ENCODE measurements at places on chromosomes 16 and 17.
A peak's percentile ranks its signal among the peaks of the same experiment; 100 is the strongest.

GRCh38 chr17:39629898-39630297 lies 3.1 kb downstream of the PPP1R1B start:
- DNase-seq, result no peak

GRCh38 chr17:49456183-49456965 lies 38.7 kb upstream of the NGFR start:
- peak; percentile 95 for DNase-seq

GRCh38 chr17:41553987-41554680 lies 17.7 kb downstream of the KRT9 start:
- no peak for DNase-seq

DNA sequence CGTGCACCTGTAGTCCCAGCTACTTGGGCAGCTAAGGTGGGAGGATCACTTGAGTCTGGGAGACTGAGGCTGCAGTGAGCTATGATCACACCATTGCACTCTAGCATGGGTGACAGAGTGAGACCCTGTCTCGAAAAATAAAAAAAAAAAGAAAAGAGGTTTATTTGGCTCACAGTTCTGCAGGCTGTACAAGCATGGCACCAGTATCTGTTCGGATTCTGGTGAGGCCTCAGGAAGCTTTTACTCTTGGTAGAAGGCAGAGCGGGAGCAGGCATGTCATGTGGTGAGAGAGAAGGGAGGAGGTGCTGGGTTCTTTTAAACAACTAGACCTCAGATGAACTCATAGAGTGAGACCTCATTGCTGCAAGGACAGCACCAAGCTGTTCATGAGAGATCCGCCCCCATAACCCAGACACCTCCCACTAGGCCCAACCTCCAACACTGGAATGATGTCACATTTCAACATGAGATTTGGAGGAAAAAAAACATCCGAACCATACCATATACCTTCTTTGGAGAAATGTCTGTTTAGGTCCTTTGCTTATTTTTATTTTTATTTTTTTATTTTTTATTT lies 10.3 kb upstream of the RMI2 start:
- DNase-seq, result no peak

DNA sequence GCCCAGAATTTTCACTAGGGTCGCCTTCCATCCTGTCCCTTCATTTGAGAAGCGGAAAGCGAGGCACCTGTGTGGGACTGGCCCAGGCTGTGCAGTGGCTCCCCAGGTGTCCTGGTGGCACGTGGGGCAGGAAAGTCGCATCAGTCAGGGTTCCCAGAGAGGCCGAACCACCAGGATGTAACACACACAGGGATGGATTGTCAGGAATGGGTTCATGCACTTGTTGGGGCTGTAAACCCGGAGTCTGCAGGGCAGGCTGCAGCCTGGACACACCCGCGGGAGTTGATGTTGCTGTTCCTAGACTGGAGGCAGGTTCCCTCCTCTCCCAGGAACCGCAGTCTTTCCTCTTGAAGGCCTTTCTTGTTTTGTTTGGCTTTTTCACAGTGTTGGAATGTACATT lies 30.7 kb upstream of the RPTOR start:
- DNase-seq, result peak; percentile 22

- no peak for DNase-seq
Measured at GRCh38 chr17:55463600-55463999, 42.0 kb upstream of the MMD start.

DNA sequence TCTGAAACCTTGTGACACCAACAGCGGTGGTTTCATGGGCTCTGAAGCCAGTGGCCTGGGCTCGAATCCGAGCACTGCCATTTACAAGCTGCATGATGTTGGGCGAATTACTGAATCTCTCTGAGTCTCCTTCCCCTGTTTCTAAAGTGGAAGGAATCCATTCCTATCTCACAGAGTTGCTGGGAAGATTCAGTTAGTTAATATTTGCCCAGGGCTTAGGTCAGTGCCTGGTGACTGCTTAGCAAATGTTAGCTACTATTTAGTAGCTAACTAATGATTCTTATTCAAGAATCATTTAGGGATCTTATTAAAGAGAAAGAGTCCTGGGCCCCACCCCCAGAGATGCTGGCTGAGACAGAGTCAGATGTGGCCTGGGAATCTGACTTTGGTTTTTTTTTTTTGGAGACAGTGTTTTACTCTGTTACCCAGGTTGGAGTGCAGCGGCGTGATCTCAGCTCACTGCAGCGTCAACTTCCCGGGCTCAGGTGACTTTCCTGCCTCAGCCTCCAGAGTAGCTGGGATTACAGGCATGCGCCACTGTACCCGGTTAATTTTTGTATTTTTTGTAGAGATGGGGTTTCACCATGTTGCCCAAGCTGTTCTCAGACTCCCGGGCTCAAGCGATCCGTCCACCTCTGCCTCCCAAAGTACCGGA lies 33.6 kb upstream of the RAI1 start:
- no peak for DNase-seq

DNA sequence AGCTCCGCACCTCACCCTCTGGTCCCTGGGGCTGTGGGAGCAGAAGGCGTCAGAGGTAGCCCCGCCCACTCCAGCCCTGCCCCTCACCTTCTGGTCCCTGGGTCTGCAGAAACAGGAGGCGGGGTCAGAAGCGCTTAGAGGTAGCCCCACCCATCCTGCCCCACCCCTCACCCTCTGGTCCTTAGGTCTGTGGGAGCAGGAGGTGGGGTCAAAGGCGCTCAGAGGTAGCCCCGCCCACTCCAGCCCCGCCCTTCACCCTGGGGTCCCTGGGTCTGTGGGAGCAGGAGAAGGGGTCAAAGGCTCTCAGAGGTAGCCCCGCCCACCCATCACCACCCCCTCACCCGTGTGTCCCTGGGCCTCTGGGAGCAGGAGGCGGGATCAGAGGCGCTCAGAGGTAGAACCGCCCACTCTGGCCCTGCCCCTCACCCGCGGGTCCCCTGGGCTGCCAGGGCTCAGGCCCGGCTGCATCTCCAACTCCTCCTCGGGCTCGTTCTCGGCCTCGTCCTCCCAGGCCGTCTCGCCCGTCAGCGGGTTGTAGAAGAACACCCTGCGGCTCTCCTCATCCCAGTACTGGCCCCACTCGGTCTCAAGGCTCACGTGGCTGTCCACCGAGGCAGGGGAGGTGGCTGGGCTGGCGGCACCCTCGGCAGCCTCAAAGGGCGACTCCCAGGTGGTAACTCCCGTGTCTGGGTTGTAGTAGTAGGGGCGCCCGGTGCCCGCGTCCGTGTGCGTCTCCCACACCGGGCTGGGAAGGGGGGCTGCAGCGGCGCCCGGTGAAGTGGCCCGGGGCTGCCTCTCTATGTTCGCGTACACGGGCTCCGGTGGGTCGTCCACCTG lies 27.2 kb downstream of the ARHGAP27 start:
- peak; percentile 30 for DNase-seq

DNA sequence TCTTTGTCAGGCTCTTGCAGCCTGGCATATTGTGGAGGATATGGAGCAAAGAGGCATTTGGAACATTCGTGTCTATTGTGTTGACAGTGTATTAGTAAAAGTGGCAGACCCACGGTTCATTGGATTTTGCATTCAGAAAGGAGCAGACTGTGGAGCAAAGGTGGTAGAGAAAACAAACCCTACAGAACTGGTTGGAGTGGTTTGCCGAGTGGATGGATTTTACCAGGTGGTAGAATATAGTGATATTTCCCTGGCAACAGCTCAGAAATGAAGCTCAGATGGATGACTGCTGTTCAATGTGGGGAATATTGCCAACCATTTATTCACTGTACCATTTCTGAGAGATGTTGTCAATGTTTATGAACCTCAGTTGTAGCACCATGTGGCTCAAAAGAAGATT lies 44.5 kb downstream of the EFCAB13 start:
- DNase-seq, result no peak

- DNase-seq, result no peak
Measured at GRCh38 chr16:84514874-84515835, 10.7 kb upstream of the MEAK7 start.

- DNase-seq, result no peak
Measured at GRCh38 chr17:69651921-69652320, 237.4 kb downstream of the MAP2K6 start.

- no peak for DNase-seq
Measured at GRCh38 chr17:81980707-81981343, 3.4 kb downstream of the ASPSCR1 start.

DNA sequence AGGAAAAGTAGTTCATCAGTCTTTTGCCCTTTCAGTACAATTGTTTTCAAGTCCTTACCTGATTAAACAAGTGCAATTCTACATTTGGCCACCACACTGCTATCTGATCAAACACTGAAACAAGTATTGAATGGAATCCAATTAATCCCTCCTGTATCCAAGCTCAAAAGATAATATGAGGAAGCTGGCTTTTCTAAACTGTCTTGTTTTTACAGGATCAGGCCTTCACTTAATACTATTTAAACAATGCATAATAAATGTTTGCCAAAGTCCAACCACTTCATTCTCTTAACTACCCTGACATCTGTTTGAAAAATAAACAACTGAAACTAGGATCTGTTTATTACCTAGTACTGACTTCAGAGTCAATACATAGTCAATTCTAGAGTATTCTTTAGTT lies 131.6 kb downstream of the MRTFB start:
- DNase-seq, result peak; percentile 20

DNA sequence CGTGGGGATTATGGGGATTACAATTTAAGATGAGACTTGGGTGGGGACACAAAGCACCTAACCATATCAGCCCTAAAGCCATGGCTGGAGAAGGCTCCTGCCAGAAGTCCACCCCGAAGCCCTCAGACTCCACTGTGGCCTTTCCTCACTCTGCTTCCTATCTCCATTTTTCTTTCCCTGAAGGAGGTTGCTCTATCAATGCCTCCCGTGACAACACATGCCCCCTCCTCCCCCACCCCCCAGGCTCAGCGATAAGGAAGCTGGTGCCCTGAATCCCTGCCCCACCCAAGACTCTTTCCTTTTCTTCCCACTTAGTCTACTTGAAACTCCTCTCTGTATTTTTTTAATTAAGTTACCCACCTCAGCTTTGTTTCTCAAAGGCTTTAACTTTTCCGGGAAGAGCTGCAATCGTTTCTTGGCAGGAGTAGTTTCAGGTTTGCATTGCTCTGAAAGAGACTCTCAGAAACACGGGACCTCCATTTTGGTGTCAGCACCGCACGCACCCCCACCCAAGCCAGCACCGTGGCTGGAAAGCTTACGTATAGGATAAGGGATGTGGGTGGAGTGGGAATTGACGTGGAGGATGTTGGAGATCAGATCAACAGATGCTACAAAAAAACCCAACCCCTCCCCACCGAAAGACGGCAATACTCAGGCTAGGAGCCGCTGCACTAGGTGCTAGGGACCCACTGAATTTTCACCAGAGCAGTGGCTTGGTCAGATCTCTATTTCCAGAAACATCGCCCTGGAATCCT lies 15.2 kb upstream of the CA4 start:
- DNase-seq, result peak; percentile 52

GRCh38 chr17:3852561-3852960 lies 6.5 kb upstream of the NCBP3 start:
- no peak for DNase-seq

- no peak for DNase-seq
Measured at GRCh38 chr17:42484304-42484703, 25.6 kb downstream of the ATP6V0A1 start.

DNA sequence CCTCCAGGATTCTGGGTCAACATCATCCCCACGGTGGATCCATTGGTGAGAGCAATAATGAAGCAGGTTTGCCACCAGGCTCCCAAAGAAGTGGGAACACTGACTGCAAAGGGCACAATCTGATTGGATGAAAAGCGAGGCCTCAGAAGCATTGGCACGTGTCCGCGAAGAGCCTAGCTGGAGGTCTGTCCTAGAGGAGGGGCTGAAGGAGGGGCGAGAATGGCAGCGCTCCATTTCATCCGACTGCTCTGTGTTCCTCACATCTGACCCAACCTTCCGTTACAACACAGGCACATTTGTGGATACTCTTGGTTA lies 79.9 kb downstream of the MRC2 start:
- DNase-seq, result no peak

- DNase-seq, result no peak
Measured at GRCh38 chr17:42271779-42272035, 4.5 kb downstream of the STAT5B start.

DNA sequence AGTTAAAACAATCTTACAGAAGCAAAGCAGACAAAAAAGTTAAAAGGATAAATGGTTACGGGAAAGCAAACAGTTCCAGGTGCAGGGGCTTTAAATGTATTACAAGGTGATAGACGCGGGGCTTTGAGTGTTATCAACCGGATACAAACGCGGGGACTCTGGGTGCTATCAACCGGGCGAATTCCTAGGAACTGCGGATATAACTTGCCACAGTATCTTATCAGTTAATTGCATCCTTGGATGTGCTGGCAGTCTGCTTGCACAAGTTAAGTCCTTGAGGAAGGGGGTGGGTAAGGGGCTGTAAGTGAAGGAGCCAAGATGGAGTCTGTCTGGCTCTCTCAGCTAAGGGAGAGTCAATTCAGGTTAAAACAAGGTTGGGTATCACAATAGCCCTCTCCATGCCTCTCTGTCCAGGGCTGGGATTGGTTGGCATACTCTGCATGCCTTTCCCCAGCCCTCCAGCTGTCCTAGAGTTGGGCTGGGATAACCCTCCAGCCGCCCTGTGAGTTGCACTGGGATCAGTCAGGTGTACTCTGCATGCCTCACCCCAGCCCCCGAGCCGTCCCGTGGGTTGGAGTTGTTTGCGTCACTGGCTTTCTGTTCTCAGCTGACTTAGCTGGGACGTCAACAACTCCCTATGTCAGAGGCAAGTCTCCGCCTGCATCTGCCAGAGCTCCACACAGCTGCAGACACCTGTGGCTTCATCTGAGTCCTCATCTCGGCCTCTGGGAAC lies 40.9 kb downstream of the TMEM235 start:
- no peak for DNase-seq

GRCh38 chr16:86294535-86295196 lies 215.7 kb upstream of the FOXF1 start:
- no peak for DNase-seq

- DNase-seq, result peak; percentile 90
Measured at GRCh38 chr16:85330694-85331188, 218.5 kb upstream of the CIBAR2 start.

DNA sequence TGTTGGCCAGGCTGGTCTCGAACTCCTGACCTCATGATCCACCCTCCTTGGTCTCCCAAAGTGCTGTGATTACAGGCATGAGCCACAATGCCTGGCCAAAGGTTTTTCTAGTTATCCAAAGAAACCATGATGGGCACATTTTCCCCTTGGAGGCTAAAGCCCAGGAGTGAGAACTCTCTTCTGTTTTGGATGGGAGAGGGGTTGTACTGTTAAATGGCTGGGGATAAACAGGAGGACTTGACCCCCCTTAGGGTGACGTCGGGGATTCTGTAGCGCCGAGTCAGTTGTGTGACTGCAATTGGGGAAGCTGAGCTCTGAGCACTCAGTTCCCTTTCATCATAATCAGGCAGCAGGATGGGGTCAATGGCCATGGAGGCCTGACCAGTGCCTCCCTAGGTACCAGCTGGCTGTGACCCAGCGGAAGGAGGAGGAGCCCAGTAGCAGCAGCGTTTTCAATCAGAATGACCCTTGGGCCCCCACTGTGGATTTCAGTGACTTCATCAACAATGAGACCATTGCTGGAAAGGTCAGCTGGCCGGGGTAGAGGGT lies 4.1 kb downstream of the AOC3 start:
- DNase-seq, result no peak

DNA sequence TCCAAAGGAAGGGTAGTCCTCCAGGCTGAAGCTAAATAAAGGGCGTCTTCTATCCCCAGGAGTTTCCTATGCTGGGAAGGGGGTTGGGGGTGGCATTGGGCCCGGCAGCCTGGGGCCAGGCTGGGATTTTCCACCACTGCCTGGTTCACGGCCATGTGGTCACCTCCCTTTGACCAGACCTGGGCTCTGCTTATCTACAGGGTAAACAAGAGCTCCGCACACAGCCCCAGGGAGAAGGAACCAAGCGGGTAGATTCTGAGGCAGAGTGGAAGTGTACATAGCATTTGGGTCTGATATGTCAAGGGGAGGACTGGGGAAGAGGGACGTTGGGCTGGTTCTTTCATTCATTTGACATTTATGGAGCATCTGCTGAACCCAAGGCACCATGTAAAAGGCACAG lies 27.2 kb upstream of the TMEM220 start:
- DNase-seq, result no peak

- DNase-seq, result no peak
Measured at GRCh38 chr17:43822570-43823190, 10.3 kb downstream of the MPP3 start.
